Esophagus muscularis mucosa (tissue), 4 donors: ENCODE measurements at places on chromosomes 12 and 14.
A peak's percentile ranks its signal among the peaks of the same experiment; 100 is the strongest.

- no peak for DNase-seq
Measured at GRCh38 chr12:90042920-90043641, 334.4 kb upstream of the ATP2B1 start.

DNA sequence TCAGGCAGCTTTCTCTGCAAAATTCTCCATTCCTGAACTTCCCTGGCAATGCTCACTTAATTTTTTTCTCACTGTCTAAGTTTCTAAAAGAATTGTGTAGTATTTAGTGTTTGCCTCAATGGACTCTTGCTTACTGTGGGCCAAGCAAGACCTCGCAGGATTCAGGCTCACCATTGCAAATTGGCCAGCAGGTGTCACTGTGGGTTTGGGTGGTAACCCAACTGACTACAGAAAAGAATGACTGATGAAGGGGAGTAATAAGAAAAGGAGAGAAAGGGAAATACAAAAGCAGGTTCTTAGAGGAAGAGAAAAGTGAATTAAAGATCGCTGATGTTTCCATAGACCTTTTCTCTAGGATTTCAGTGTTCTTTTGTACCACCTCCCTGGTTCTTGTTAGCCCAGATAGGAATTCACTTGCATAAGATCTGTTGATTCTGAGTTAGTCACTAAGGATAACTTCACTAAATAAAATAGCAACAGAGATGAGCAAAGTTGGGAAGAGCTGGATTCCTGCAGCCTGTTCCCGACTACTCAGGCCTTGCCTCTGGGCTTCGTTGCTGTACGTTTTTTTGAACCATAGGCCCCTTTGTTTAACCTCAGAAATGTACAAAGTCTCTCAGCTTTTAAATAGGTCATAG, 386.5 kb upstream of the DDHD1 start:
- DNase-seq, result no peak

GRCh38 chr14:100688598-100689461, 37.9 kb upstream of the DLK1 start:
- DNase-seq, result no peak

DNA sequence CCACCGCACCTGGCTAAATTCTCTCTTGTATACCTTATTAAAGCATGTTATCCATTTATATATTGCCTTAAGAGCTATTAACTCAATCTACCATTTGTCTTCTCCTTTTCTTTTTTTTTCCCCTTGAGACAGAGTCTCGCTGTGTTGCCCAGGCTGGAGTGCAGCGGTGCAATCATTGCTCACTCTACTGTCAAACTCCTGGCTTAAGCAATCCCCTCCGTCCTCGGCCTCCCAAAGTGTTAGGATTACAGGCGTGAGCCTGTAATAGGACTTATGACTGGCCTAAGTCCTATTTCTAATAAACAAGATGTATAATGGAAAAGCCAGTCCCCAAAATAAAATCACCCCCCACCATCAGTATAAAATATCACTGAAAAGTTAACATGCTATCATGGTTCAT, 14.4 kb downstream of the SNX6 start:
- DNase-seq, result no peak

GRCh38 chr12:57514720-57515407, 5.5 kb downstream of the DDIT3 start:
- DNase-seq, result no peak

GRCh38 chr14:89029961-89030694, 205.7 kb downstream of the TTC8 start:
- peak; percentile 84 for DNase-seq

- DNase-seq, result no peak
Measured at GRCh38 chr12:53050426-53051057, 677 bp downstream of the TNS2 start.

GRCh38 chr14:56808383-56809269, 1.7 kb downstream of the OTX2 start:
- no peak for DNase-seq

GRCh38 chr14:89184952-89185351, 232.1 kb downstream of the FOXN3 start:
- DNase-seq, result peak; percentile 62

DNA sequence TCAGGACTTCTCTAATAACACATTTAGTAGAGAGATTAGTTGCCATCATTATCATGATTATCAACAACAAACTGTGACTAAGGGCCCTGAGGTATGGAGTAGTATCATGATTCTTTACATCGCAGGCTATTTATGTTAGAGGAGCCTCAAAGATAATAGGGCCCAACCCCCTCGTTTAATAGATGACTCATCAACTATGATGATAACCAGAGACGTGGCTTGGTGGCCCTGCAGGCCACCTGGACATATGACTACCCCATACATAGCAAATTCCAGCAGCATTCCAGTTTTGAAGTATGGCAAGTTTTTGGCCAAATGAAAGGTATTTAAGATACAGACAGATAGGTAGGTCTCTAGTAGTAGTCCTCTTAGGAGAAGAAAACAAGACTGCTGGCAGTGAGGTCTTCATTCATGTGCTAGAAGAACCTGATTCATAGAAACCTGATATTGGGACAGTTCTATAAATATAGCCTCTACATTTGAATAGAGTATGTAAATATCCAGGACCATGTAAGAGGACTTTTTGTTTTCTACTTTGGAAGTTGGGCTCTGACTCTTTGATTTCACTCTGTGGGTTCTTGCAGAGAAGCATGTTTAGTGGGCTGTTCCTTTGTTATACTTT, 5.6 kb downstream of the RIC8B start:
- DNase-seq, result peak; percentile 55

DNA sequence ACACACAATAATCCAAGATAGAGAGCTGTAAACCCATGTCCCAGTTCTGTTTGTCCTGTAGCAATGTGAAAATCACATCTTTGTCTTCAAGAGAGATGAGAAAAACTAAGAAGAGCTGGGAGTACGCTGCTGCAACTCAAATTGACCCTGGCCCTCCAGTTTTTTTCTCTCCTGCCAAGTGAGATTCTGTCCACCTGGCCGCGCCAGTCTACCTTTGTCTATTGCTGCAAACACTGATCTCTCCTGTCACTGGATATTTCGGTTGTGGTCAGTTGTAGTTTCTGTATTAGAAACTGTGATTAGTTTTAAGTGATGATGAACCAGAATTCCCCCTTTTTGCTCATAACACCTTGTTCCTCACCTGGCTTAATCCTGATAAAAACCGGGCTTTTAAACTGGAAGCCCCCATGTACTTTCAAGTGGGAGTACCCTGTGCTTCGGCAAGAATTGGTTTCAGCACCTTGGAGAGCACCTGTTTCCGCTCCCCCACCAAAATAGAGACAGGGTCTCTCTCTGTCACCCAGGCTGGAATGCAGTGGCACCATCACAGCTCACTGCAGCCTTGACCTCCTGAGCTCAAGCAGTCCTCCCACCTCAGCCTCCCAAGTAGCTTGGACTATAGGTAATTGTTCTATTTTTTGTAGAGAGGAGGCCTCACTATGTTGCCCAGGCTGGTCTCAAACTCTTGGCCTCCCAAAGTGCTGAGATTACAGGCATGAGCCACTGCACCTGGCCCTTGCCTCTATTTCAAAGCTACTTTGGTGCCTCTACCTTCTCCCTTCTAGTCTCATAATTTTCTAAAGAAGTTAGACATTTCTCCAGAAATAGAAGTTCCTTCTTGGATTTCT, 156.8 kb downstream of the PHETA1 start:
- DNase-seq, result no peak

DNA sequence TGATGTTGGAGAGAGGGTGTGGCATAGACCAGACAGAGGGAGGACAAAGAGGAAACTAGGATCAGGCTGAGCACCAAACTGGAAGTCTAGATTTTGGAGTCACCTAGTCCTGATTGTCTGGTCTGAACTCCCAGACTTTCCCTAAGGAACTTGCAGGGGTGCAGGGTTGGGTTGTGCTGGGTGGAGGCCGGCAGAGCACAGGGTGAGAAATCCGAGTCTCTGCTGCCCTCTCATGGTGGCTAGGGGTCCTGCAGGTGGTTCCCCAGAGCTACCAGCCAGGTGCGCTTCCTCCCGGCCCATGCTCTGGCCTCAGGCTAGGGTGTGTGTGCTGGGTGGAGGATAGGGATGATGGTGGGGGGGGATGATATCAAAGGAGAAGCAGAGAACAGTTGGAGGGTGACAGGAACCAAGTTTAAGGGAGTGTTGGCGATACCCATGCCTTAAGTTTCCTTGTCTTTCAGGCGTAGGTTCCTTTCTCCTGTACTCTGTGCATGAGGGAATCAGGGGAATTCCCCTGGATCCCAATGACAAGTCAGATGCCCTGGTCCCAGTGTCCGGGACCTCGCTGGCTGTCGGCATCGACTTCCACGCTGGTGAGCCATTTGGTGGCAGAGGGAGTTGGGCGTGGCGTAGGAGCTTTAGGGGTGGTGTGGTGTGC, 33.5 kb upstream of the NXPH4 start:
- no peak for DNase-seq

DNA sequence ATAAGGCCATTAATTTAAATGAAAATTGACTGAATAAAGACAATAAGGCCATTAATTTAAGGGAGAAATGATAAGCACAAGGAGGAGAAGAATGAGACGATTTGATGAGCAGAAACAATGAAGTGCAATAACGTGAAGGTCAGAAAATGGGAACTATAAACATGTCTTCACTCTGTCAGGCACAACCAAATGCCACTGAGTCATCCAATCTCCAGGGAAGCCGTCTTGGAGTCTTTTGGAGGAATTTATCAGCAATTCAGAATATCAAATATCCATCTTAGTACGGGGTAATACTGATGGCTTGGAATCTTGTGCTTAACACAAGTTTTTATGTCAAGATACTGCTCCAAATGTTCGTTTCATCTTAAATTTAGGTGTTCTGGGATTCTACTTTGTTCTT, 159.9 kb downstream of the CAPZA3 start:
- no peak for DNase-seq

GRCh38 chr14:42504433-42504832, 897.8 kb downstream of the LRFN5 start:
- DNase-seq, result no peak

DNA sequence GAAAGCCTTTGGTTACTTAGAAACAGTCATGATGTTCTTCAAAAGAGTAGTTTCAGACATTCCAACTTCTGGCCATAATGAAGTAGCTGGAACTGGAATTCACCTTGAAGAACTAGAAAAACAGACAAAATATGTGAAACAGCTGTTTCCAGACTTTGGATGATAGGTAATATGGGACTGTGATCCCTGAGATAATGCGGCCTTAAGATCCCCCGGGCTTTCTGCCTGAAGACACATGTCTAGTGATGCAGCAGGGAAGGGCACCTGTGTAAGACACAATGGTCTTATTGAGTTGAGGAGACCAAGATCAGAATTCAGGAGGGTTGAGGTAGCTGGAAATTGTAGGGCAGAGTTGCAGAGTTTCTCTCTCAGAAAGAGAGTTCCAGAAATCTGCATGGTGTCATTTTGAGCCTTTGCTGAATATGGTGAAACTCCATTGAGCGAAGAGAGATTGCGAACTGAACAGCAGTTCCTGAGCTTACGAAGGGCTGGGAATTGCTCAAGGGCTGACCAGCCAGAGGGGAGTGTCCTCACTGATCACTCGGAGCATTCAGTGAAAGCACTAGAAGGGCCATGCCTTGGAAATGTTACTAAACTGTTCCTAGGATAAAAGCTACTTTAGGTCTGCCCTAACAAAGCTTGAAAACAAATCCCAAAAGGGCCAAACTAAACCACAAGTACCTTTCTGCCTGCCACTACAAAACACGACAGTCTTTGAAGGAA, 41.7 kb upstream of the FRS2 start:
- DNase-seq, result no peak

- no peak for DNase-seq
Measured at GRCh38 chr12:7162691-7163114, 26.8 kb upstream of the PEX5 start.

DNA sequence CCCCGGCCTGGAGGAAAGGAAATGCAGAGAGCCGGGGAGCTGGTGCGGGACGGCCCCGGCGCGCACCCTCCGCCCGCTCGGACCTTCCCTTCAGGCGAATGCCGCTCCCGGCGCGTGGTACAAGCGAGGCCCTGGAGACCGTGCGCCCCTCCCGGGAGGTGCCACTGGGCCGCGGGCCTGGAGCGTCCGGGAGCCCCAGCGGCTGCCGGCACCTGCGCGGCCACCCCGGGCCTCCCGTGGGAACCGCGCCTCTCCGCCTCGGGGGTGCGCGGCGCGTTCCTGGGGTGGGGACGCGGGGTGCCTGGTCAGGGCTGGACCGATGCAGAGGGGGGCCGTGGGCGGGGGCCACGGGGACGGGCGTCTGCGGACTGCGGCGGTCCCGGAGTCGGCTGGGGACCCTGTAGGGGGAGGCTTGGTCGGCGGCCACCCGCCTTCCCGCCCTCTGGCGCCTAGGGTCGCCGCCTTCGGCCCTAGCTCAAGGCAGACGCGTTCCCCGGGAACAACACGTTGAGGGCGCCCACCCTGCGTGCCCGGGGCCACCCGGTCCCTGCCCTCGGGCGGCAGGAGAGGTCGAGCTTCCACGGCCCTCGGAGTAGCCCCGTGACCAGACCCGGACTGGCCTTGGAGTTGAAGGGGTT, 599 bp downstream of the PAPLN start:
- DNase-seq, result no peak

DNA sequence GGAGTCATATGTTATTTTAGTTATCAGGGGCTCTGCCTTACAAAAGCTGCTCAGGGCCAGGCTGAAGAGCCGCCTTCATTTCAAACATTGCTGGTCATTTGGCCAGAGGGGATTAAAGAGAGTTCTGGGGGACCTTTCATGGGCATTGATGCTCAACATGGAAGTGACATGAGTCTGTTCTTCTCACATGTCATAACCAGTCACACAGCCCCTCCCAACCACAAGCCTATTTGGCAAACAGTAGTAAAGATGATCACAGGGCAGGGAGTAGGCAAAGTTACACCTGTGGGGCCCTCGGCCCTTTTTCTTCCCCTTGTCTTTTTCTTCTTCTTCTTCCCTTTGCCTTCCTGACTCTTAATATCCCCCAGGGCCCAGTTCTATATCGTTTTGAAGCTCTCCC, 33.3 kb downstream of the CFAP54 start:
- no peak for DNase-seq

- DNase-seq, result no peak
Measured at GRCh38 chr14:97293659-97294058, 496.5 kb downstream of the VRK1 start.

DNA sequence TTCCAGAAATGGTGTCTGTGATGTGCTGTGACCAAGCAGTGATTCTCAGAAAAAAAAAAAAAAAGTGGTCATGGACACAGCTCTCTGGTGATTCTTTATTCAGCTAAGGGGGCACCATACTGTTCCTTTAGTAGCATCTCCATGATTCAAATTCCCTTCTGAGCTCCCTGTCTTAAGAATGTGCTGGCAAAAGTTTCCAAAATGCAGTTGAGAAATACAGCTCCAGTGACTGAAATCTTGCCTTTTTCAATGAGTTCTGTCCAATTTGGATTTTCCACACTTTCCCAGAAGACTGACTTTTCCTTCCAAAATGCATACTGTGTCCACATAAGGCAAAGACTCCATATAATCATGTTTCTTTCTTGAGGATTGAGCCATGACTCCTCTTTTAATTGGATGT, 24.3 kb upstream of the CPM start:
- no peak for DNase-seq

- DNase-seq, result peak; percentile 81
Measured at GRCh38 chr12:52497975-52498374, 4.9 kb upstream of the KRT6A start.
